ENCODE measurements at places on chromosomes 16 and 17.

DNA sequence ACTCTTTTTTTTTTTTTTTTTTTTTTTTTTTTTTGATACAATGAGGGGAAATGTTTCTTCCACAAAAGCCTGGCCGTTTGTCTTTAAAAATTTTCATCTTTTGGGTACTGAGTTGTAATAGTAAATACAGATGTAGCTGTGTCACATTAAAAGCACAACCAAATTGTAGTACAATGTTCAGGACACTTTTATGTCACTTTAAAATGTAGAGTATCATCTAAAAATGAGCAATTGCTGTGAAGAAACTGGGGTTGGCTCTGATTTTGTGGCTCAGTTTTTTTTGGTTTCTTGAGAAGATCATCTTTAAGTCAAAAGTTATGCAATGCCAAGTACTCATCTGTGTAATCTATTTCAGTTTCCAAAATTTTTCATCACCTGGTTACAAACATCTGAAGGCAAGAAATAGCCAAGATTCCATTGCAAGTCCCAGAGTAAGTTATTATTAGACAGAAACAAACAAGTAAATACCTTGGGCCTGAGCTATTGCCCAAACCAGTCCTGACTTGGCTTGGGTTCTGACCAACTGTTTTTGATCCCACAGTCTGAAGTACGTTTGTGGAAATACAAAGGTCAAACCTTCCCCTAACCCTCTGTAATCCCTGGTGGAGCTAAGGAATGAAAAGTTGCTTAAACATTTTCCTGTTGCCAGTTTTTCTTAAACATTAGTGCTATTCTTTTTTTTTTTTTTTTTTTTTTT lies 717.2 kb downstream of the WWOX start:
- no peak for DNase-seq

GRCh38 chr16:1791256-1791942 lies 2.1 kb downstream of the IGFALS start:
- no peak for DNase-seq

DNA sequence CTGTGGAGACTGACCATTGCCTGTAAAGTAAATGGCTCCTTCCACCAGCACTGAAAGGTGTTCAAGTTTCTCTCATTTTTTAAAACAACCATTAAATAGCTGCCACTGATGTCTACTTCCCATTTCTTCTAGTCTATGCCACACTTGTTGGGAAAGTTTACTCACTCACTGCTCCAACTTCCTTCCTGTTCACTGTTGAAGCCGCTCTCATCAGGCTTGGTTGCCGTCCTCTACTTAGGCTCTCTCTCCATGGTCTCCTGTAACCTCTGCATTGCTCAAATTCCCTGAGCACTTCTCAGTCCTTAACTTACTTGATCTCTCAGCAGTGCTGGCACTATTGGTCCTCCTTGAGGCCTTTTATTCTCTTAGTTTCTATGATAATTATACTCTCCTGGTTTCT lies 32.4 kb downstream of the SNX11 start:
- DNase-seq, result no peak

- DNase-seq, result no peak
These were observed 21.5 kb downstream of the NLRP1 start for GRCh38 chr17:5562661-5563360.

DNA sequence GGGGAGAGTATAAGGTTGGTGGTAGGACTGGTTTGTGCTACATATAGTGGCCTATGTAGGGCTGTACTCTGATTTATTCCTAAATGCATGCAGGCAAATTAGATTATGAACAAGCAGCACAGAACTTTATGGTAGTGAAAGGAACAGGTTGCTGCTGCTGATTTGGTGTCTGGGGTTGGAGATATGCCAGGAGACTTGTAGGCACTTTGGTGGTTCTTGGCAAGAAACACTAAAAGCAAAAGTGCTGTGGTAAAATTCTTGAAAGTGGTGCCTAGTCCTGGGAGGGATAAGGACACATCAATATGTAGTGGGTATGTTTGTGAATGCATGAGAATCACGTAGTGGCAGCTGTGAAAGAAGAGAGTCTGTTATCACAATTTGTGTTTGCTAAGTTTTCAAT lies 2126.0 kb downstream of the TP53TG3F start:
- no peak for DNase-seq

- no peak for DNase-seq
These were observed 63.3 kb downstream of the CYB561 start for GRCh38 chr17:63382826-63383225.

- DNase-seq, result no peak
These were observed 157.1 kb downstream of the CMIP start for GRCh38 chr16:81601601-81602255.

DNA sequence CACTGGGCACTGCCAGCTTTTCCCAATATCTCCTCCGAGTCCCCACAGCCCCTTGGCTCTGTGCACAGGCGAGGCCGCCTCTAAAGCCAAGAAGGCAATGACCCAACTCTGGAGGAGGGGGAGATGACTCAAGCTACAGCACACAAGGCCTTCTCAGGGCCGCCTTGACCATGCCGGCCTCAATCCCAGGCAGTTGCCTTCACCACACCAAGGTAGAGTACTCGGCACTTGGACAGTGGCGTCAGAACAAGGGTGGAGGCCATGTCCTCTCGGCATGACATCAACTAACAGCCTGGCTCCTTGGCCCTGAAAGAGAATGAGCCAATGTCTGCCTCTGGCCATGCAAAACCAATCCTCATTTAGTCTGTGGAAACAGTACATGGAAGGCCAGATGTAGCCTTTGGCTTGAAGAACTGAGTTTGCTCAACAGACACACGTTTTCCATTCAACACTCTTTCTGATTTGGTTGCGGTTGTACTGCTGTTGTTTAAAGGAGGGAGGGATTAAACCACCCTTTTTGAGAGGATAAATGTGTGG lies 139.6 kb downstream of the XYLT1 start:
- DNase-seq, result no peak

GRCh38 chr16:30761427-30761927 lies 385 bp downstream of the CFAP119 start:
- DNase-seq, result peak; percentile 37

DNA sequence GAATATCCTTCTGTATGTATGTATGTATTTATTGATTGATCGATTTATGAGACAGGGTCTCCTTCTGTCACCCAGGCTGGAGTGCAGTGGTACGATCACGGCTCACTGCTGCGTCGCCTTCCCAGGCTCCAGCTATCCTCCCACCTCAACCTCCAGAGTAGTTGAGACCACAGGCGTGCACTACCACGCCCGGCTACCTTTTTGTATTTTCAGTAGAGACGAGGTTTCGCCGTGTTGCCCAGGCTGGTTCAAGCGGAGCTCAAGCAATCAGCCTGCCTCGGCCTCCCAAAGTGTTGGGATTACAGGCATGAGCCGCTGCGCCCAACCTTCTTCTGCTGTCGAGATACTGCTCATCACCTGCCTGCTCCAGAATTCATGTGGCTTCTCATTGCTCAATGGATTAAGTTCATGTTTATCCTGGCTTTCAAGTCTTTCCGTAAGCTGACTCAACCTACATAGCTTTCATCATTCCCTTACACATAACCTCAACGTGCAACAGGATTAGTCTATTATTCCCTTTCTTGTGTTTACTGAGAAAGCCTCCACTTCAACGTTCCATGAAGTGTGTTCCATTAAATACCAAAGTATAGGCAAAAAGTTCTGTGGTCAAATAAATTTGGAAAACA lies 13.6 kb downstream of the TAC4 start:
- no peak for DNase-seq

- no peak for DNase-seq
These were observed 25.5 kb upstream of the CBLN1 start for GRCh38 chr16:49307176-49307575.

GRCh38 chr17:80962356-80963329 lies 29.0 kb upstream of the CHMP6 start:
- DNase-seq, result no peak

DNA sequence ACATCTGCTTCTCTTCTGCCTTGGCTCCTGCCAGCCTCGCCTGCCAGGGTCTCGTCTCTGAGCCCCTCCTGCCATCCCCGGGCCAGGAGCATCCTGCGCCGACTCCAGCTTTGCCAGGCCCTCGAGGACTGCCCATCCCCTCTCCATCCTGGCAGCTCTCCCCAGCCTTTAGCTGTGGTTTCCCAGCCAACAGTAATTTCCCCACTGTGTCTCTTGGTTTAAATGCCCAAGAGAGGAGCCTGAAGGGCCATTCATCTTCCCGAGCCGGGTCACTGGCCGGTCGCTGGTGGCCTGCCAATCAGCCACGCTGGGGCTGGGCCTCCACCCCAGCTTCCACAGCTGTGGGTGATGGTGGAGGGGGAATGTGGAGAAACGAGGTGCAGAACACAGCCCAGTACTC lies 47.8 kb downstream of the MRC2 start:
- no peak for DNase-seq

DNA sequence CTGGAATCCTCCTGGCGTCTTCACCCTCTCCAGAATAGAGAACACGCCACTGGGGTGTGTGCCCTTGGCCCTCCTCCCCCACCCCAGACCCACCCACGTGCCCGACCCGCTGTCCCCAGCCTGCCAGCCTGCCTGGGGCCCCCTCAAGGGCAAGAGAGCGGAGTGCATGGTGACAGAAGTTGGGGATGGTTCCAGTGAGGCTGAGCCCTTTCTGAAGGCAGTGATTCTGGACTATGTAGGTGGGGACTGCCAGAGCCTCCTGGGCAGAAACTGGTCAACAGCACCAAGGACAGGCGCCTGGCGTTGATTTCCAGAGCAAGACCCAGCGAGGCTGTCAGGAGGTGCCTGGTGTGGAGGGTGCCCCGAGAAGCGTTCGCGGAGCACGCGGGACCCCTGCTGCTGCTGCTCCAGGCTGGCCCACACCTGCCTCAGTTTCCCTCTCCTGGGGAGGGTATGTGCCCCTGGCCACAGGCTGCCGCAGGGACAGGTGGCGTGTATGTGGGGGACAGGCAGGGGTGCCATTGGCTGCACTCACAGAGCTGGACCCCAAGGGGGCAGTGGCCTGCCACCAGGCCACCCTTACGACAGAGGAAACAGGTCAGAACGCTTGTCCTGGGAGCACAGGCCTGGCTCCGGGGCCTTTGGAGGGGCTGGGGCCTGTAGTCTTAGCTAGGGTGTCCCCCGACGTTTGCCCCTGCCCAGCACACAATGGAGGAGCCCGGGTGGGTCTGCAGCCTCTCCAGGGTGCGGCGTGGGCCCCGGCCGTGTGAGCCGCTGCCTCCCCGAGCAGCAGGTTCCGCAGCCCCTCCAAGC lies 1.2 kb downstream of the SSTR5 start:
- DNase-seq, result no peak

DNA sequence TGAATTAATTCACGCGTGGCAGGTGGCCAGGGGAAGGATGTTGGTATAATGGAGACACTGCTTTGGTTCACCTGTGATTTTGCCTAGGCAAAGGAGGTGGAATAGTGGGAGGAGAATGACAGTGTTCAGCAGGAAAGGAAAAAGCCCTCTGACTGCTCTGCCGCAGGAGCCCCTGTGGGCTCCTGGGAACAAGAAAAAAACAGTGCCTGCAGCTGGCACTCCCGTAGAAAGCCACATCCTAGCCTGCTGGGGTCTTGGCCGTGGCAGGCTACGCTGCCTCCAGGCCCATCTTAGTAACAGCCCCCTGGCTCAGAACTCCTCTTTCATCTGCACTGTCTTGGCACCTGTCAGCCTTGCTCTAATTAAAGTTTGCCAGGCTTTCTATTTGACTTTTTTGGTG lies 20.6 kb downstream of the ADORA2B start:
- DNase-seq, result no peak

GRCh38 chr16:1564325-1564724 lies 30.9 kb downstream of the TMEM204 start:
- no peak for DNase-seq

DNA sequence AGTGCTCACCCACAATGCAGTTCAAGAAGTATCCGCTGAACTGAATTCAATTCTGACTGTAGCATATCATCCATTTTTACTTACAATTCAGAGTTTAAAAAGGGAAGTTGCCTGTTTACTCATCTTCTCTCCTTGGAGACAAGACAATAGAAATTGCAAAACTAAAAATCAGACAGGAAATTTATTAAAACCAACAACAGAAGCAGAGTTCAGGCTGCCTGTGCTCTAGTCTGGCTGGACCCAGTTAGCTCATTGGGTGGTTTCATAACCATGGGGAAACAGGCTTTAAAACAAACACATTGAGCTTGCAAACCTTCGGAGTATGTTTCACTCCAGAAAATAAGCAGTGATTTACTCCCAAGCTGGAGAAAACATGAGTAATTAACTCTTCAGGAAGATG lies 321.4 kb downstream of the GRIN2A start:
- no peak for DNase-seq

DNA sequence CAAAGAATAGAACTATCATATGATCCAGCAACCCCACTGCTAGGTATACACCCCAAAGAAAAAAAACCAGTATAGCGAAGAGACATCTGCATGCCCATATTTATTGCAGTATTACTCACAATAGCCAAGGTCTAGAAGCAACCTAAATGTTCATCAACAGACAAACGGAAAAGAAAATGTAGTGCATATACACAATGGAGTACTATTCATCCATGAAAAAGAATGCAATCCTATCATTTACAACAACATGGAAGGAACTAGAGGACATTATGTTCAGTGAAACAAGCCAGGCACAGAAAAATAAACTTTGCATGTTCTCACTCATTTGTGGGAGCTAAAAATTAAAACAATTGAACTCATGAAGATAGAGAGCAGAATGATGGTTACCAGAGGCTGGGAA lies 55.3 kb downstream of the WDR59 start:
- DNase-seq, result no peak

GRCh38 chr16:85151079-85151602 lies 38.9 kb upstream of the CIBAR2 start:
- no peak for DNase-seq

DNA sequence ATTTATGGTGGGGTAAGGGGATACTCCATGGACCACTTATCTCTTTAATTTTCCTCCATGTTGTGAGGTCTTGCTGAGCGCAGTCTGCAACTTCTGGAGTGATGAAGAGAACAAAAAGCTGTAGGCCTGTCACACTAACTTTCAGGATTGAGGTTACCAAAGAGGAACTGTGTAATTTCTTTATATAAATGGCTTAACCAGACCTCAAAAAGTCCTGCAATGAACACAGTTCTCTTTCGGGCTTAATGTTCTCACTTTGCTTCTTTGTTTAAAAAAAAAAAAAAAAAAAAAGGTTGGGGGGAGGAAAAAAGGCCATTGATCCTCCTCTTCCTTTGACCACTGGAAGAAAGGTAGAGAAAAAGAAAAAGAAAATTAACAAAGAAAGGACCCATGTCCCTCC lies 86.8 kb upstream of the SOX9 start:
- no peak for DNase-seq

DNA sequence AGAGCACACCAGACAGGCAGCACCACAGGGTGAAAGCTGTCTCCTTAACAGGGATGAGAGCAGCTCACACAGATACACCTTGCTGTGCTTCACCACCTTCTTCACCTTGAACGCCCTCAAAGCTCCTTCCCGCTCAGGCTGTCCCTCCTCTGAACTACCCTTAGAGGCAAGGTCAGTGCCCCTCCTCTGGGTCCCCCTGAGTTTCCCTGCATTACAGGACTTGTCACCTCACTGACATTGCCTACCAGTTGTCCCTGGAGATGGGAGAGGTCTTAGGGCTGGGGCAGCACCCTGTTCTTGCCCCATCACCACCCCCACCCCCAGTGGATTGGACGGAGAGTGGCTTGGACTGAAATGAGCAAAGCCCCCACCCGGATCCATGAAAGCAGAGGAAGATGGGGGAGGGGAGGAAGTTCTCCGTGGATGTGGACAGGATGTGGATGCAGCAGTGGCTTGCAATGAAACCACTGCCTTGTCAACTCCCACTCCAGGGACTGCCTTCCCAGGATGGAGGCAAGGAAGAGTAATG lies 73.2 kb upstream of the CDH5 start:
- no peak for DNase-seq

GRCh38 chr17:79681628-79682261 lies 49.0 kb upstream of the ENPP7 start:
- DNase-seq, result no peak

- DNase-seq, result no peak
These were observed 21.0 kb upstream of the CACNG4 start for GRCh38 chr17:66943484-66943883.

- DNase-seq, result no peak
These were observed 217.8 kb downstream of the CDRT15L2 start for GRCh38 chr17:20797292-20797691.
